ENCODE measurements at places on chromosomes 7 and 10.

DNA sequence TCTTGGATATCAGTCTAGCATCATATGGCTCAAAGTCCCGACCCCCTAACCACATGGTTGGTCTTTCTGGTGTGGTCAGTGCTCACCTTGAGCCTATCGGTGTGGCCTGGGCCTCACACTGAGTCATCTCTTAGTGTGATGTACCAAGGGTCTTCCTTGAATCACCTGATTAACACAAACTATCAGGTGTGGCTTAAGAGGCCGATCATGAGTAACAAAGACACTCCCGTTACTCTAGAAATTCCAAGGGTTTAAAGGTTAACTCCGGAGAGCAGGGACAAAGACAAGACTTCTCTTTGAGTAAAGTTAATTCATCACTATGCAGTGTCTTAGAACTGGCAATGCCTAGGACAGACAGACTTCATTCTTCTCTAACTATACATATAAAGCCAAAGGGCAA is 52.3 kb upstream of the ARMC3 start:
- DNase-seq, result no peak

DNA sequence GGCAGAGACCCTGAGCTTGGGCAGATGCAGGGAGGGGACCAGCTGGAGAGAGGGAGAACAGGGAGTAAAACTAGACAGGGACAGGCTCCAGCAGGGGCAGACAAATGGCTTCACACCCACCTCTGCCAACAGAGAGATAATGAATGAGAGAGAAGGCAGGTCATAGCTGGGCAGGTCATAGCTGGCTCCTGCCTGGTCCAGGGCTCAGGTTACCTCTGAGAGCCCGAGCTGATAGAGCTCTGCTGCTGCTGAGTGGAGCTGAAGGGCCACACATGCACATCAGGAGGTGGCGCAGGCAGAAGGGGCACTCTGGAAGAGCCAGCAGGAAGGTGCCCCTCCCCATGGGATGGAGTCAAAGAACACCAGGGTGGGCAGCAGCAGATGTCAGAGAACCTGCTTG is 154.2 kb downstream of the GFRA1 start:
- no peak for DNase-seq

DNA sequence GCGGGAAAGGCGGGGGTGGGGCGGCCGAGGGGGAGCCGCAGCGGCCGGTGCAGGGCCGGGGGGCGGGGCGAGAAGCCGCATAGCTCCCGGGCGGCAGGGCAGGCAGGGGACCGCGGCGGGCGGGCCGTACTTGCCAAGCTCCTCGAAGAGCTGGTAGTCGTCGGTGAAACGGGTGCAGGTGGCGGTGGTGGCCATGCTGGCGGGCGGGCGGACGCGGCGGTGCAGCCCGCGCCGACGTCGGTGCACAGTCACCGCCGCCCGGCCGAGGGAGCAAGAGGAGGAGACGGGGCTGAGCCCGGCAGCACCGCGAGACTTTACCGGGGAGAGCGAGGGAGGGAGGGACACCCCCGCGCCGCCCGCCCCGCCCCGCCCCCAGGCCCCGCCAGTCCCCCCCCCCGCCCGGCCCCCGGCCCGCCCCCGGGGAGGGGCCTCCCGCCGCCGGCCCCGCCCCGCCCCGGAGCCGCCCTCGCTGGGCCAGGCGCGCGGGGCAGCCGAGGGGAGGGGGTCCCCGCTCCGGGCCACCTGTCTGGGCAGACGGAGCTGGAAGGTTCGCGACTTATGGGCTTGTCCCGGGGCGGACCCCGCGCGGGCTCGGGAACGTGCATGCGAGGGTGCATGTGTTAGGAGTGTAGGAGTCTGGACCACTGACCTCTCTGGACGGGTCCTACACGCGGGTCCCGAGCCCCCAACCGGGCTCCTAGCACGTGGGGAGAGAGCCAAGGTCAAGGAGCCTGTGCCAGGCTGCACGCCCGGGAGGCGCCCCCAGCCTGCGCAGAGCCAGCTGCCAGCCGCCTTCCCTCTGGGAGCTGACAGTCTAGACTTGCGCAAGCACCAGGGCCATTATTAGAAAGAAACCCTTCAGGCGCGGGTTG is at the start of gene CAMK2G:
Gene CAMK2G, minus strand, starts transcription at position 289 of the 872 bp plus-strand sequence. Its CDS starts 94 bp downstream, at position 195.
- peak; percentile 71 for DNase-seq

- no peak for DNase-seq
These were observed 469.5 kb downstream of the POM121L12 start for GRCh38 chr7:53504914-53505313.

GRCh38 chr7:92528188-92528957 is at the start of the genes PEX1 and RBM48:
TSS of gene PEX1 (minus strand) at chr7:92528520. CDS start at chr7:92528435, 85 bp downstream.
TSS of gene RBM48 (plus strand) at chr7:92528795. CDS start at chr7:92528814, 19 bp downstream.
- peak; percentile 99 for DNase-seq

DNA sequence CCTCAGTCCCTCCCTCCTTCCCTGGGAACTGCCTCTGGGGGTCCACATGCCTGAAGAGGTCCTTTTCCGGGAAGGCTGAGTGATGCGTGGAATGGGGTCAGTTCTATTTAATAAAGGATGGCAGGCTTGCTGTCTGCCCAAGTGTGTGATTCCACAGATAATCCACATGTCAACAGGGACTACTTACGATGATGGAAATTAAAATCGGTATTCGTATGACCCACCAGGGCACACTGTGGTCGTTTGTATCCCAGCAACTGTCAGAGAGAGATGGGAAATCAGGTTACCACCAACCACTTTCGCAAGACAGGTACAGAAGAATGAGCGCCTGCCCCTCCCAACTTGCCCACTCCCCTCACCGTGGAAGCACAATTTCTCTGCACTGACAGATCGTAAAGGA is 110.3 kb downstream of the VIPR2 start:
- no peak for DNase-seq

GRCh38 chr7:144500225-144500624 is 96.7 kb upstream of the NOBOX start:
- no peak for DNase-seq

- DNase-seq, result no peak
These were observed 22.1 kb upstream of the PPP1R17 start for GRCh38 chr7:31664890-31665289.

DNA sequence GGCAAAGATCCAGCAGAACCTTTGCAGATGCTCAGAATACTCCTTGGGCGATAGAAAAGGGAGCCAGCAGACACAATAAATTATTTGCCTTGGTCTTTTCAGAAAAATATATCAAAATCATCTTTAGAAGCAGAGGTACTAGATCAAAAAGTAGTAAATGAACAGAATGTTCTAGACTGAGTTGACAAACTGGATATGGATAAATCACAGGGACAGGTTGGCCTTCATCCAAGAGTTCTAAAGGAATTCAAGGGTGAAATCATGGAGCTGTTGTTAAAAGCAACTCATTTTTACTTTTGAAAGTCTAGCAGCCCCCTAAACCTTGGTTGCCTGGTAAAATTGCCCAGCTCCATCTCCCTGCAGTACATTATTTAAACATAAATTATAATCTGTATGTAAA is 99.1 kb downstream of the PLCE1 start:
- DNase-seq, result peak; percentile 85

- no peak for DNase-seq
These were observed 342.5 kb downstream of the RPS24 start for GRCh38 chr10:78375854-78376785.

GRCh38 chr10:184174-184573 is 48.9 kb downstream of the ZMYND11 start:
- no peak for DNase-seq

DNA sequence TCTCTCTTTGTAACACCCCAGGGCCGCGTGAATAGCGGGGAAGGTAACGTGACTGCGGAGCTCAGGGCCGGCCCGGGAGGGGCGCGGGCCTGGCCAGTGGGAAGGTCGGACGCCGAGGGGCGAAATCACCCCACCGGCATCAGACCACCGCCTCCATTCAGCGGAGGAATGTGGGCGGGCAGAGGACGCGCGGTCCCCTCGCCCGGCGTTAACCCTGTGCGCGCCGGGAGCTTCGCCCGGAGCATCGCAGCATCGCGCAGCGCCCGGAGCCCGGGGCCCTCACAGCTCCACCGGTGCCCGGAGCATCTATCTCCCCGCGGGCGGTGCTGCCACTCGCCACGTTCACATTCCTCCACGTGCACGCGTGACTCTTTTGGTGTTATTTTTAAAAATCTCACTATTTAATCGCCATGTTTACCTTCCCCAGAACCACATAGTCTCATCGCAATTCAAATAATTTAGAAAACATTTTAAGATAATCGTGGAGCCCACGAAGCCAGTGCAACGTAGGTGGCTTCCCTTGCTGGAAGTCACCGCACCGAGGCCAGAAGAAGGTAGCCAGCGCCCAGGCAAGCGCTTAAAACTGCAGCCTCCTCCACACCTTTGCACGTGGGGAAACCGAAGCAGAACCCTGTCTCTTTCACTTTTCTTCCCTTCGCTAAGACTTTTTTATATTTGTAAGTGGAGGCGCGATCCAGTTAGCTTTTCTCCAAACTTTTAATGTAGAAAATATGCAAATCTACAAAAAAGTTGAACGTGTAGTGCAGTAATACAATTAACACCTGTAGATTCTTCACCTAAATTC is 21.8 kb downstream of the FGFBP3 start:
- DNase-seq, result peak; percentile 39

DNA sequence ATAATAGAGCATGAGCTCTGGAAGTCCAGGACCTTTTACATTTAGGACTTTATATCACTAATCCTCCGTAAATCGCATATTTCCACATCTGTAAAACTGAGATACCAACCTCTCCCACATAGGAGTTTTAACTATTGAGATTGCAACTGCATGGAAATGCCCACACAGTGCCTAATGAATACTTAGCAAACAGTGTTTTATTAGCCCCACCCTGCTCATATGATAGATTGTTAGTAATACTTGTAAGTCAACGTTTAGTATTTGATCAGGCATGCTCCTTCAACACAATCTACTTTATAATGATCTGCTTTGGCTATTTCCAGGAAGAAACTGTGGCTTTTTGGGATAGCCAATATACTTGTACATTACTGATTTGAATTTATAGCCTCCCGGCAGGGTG is 8.5 kb downstream of the PDZD8 start:
- DNase-seq, result no peak

DNA sequence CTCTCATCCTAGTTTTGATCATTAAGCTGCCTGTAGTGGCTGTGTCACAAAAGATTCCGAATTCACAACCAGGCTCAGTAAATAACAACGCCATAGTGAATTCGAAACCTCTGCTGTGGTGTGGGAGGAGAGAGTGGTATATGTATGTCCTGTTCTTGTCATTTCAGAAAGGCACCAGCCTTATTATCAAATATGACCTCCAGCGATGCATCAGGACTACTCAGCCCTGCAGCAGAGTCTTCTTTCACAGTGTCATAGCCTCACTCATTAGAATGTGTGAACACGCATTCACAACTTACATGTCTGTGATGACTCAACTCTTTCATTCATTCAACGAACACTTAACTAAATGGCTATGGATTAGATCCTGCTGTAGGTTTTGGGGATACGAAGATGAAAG is 15.3 kb downstream of the AOC1 start:
- no peak for DNase-seq

DNA sequence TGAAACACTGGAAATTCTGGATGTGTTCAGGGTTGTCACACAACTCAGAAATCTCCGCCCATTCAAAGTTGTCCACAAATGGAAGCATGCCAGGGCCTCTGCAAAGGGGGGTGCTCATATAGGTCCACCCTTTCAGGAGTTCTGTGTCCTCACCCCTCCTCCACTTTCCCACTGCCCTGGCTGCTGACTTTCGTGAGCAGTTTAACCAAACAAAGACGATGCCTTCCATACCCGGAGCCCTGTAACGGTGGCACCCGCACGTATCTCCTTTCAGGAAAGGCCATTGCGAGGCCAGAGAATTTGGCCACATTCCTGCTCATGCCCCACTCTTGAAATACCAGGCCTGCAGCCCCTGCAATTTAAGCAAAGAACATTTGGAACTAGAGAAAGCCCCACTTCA is 1.4 kb downstream of the CPXM2 start:
- no peak for DNase-seq

GRCh38 chr7:138226001-138226476 is 149.8 kb downstream of the AKR1D1 start:
- DNase-seq, result peak; percentile 93

GRCh38 chr7:115868369-115868768 is 162.2 kb downstream of the TFEC start:
- no peak for DNase-seq

- DNase-seq, result no peak
These were observed 22.6 kb downstream of the TSPAN14 start for GRCh38 chr10:80476685-80477084.

GRCh38 chr7:101664436-101664835 is 35.3 kb upstream of the MYL10 start:
- DNase-seq, result no peak

DNA sequence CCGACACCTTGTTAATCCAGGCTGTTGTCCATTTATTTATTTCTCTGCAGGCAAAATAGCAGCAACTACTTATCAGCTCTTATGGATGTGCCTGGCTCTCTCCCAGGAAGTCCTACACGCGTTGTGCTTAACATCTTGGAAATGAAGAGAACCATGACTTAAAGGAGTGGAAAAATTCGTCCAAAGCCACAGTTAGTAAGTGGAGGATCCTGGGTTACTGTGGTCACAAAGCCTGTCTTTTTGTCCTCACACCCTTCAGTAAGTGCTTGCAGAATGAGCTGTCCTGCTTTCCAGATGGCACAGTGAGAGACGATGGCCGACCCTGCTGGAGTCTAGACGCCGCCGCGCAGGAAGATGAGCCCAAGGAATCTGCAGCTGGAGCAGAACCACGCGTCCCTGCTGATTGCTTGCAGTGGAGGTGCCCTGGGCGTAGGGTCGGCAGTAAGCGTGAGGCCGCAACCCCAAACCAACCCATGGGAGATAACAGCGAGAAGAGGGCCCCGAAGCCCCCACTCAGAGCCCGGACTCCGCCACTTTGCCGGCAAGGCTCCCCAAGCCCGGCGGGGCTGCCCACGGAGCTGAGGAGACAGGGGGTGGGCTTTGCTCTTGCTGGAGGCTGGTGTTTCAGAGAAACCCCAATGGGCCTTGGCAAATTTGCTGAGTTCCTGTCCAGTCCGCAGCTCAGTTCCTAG is 178.6 kb downstream of the CXCL12 start:
- DNase-seq, result no peak

- DNase-seq, result no peak
These were observed 61.5 kb downstream of the DGKB start for GRCh38 chr7:14841086-14841485.

GRCh38 chr10:57506414-57507094 is 761.1 kb downstream of the IPMK start:
- DNase-seq, result no peak

DNA sequence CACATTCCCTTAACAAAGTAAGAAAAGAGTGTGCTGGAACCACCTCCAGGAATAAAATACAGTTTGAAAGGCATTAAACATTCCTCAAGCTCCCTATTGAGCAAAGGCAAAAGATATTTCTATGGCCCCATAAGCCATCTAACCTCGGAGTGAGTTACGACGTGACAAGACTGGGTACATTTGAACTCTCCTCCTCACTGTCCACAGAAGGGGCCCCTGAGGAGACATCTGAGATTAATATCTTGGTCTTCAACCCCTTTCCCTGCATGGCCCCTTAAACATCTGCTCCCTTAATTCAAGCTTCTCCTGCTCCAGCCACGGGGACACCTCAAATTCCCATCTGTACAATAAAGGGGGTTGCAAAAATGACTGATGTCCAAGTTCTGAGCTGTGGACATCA is 526 bp downstream of the GIMAP1 start:
- DNase-seq, result no peak

GRCh38 chr10:132193907-132194552 is 7.3 kb downstream of the DPYSL4 start:
- peak; percentile 12 for DNase-seq

- DNase-seq, result peak; percentile 47
These were observed 487.7 kb downstream of the TYW1 start for GRCh38 chr7:67484244-67484751.
